ENCODE measurements at places on chromosomes 5 and 9.

- DNase-seq: no peak
These were observed 759.6 kb downstream of the MTRR start for GRCh38 chr5:8628521-8628920.

GRCh38 chr5:176621661-176622079, 8.7 kb downstream of the SNCB start:
- no peak for DNase-seq

DNA sequence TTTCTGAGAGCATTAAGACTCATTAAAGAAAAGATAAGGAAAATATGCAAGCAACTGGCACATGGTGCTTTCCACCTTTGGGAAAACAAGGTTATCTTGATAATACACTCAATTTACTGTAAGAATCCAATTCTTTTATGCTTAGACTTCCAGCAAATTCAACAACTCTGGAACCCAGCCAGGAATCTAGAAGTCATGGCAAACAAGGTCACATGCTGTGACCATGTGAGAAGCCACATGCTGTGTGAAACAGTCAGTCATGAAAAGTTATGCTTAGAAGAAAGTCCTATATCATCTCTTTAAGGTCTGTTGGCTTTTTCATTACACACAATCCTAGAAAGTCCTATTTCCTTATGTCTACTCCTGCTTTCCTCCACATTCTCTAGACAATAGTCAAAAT, 581.8 kb upstream of the C9orf72 start:
- no peak for DNase-seq

DNA sequence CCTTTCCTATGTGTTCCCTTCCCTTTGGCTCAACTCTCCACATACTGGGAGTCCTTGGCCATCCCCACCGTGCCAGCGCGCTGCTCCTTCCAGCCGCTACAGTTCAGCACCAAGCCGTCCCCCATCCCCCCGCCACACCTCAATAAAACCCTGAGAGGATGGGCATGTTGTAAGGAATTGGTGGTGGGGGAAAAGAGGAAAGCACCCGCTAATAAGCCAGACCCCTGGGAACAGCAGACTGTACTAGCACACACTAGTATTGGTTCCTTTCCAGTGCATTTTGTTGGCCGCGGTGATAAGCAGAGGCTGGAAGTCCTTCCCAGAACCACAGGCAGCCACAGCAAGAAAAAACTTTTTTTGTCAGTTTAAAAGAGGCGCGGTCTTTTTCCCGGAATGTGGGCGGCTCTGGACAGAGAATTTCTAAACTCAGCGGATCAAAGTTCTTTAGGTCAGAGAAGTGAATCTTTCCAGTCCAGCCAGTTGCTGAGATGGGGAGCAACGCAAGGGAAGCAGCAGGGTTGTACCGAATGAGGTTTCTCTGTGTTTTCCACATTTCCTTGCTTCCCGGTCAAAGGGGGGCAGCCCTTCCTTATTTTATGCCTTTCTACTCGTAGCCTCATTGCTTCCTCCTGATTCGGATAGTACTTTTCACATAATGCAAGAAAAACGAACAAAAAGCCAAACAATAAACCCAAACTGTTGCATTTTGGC, 2.1 kb downstream of the CHSY3 start:
- no peak for DNase-seq

DNA sequence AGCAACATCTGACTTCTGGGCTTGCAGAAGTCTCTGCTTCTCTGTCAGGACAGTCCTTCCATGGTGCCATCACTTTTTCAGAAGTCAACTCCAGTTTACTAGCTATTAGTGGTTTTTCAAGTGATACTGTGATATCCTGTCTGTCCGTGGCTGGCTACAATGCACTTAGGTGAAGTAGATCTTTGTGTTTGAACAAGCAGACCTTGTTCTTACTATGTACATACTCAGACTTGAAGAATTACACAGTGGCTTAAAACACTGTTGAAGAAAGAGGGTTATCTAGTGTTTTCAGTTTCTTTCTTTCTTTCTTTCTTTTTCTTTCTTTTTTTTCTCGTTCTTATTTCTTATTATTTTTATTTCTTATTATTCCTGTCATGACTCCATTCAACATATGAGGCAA, 228.7 kb downstream of the NTRK2 start:
- no peak for DNase-seq

DNA sequence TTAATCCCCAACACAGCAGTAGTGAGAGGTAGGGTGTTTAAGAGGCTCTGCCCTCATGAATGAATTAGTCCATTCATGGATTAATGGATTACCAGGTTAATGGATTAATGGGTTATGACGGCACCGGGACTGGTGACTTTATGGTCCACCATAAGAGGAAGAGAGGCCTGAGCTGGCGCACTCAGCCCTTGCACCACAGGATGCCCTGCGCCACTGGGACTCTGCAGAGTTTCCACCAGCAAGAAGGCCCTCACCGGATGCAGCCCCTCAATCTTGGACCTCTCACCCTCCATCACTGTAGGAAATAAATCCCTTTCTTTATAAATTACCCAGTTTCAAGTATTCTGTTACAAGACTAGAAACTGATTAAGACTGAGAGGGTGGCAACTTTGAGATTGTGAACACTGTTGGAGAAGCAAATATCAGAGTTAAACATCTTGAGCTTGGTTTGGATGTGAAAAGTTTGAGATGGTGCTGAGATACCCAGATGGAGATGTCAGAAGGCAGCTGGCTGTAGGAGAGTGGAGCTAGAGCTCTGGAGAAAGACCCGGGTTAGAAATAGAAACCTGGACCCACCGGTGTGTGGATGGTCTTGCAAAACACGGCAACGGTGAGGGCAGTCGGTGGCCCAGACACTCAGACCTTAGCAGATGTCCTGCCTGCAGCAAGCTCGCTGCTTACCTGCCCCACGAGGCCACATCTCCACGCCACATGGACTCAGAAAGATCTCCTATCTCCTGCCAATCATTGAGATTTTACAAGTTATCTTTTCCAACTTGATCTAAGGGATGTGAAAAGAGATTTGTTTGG, 98.8 kb downstream of the HSD17B3 start:
- no peak for DNase-seq

- DNase-seq: no peak
These were observed 119.3 kb downstream of the LMNB1 start for GRCh38 chr5:126896170-126896702.

DNA sequence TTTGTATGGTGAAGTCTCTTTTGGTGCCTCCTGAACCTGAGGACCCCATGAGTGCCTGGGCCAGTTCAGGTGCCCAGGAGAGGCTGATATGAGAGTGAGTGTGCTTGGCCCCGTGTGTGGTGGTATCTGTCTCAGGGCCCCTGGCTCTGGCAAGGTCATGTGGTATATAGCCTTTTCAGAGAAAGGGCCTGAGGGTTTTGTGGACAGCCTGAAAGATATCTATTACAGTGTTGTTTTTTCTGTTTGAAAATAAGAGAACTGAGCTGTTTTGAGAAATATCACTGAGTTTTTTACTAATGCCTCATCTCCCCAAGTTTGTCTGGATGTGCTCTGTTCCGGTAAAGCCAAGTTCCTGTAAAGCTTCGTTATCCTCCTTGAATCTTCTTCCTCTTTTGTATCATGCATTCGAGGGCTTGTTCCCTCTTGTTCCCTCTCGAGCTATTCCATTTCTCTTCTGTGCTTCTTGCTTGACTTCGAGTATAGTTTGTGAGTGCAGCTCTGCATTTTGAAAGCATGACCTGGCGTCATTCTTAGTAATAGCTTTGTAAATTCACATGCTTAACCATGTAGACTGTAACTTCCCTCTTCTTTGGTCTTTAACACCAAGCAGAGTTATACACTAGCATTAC, 122.3 kb downstream of the MAST4 start:
- DNase-seq: no peak

DNA sequence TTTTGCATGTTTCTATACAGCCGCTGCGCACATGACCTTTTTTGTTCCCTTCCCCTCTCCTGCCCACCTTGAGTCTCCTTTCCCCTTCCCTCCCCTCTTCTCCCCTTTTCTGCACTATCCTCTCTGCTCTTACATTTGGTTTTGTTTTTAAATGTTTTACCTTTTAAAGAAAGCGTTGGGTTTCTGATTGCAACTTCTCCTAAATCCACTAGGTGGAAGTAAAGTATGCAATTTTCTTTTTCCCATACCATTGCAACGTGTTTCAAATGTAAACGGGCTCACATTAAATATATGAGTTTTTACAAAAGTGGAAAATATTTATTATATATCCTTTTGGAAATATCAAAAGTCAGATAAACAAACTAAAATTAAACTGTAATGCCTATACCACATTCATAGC, 500.9 kb downstream of the DIRAS2 start:
- no peak for DNase-seq

DNA sequence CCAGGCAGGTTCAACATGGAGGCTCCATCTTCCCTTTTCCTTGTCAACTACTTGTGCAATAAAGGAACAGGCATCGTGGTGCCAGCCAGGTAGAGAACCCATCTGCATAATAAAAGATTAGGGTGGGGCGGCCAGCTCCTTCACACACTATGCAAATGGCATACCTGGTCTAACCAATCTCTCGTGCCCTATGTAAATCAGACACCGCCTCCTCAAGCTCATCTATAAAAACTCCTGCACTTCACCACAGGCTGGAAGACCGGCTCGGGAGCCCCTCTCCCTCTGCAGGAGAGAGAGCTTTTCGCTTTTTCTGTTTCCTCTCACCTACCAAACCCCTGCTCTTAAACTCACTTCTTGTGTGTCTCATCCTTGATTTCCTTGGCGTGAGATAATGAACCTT, 244.3 kb upstream of the PUM3 start:
- DNase-seq: no peak

- DNase-seq: no peak
These were observed 163.3 kb upstream of the FBN2 start for GRCh38 chr5:128701301-128701700.
